ENCODE measurements at places on chromosomes 7 and 10.

DNA sequence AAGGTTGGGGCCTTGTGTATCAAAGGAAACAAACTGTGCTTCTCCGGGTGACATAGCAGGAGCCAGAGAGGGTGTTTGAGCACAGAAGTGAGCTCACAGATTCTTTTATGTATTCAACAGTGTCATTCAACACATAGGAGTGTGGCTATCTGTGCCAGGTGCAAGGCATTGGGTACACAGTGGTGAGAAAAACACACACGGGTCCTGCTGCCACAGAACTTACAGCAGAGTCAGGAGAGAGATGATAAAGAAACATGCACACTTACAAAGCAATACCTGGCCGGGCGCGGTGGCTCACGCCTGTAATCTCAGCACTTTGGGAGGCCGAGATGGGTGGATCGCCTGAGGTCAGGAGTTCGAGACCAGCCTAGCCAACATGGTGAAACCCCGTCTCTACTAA lies 16.3 kb upstream of the ECHDC3 start:
- no peak for DNase-seq

DNA sequence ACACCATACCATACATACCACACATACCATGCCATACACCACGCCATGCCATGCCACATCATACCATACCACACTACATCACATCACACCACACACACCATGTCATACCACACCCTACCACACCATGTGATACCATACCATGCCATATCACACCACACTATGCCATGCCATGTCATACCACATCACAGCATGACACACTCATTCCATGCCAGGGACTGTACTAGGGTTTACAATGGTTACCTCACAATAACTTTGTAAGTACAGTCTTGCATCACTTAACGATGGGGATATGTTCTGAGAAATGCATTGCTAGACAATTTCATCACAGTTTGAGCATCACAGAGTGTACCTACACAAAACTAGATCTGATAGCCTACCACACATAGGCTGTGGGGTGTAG lies 14.5 kb downstream of the PYROXD2 start:
- no peak for DNase-seq

DNA sequence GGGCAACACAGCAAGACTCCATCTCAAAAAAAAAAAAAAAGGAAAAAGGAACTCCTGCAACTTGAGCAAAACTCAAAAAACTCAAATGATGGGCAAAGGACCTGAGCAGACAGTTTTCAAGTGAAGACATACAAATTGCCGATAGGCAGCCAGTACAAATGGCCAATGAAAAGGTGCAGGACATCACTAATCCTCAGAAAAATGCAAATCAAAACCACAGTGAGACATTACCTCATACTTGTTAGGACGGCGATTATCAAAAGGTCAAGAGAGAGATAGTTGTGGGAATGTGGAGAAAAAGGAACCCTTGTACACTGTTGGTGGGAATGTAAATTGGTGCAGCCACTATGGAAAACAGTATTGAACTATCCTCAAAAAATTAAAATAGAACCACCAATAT lies 16.8 kb downstream of the SVOPL start:
- DNase-seq: no peak

DNA sequence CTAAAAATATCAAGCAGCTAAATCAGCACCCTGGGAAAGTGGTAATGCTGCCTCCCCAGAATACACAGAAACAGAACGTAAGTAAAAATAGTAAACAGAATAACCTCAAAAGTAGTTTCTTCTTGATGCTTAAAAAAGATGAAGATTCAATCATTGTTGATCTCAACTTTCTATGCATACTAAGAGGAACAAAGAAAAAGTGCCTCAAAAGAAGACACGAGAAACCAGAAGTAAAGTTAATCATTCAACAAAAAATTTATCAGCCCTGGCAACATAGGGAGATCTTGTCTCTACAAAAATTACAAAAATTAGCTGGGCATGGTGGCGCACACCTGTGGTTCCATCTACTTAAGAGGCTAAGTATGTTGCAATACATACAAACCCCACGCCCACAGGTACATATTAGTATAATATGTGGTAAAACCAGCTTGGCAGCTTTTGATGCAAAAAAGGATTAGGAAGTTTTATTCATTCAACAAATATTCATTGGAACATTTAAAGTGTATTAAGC lies 153.7 kb downstream of the NRBF2 start:
- no peak for DNase-seq

GRCh38 chr7:124349443-124349842 lies 316.6 kb upstream of the TMEM229A start:
- no peak for DNase-seq

DNA sequence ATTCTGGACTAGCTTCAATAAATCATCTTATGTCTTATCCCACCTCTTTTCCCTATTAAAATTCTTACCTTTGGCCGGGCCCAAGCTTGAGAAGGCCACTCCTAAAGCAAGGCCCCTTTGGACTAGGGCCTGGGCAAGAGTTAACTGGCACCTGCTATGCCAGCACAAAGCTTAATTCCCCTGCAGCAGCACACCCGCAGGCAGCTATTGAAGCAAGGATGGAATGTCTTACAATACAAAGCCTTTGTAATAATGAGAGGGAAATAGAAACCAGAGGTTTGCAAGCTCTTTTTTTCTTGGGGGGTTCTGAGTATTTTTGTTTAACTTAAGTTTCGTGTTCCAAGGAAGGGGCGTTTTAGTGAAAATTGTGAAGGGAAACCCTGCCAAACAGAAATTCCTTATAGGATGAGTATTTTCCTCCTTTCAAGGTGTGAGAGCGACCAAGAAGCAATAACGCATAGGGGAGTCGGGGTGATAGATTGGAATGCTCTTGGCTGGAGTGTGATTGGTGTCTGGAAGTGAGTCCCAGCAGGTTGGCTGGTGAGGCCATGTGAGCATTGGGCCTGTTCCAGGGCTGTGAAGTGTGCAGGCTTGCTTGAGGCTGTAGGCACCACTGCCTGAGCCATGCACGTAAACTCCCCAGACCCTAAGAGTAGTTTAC lies 148.5 kb downstream of the KIAA1217 start:
- peak; percentile 52 for DNase-seq

- DNase-seq: peak; percentile 24
Observed at GRCh38 chr7:148941598-148942275, 57.6 kb upstream of the EZH2 start.

DNA sequence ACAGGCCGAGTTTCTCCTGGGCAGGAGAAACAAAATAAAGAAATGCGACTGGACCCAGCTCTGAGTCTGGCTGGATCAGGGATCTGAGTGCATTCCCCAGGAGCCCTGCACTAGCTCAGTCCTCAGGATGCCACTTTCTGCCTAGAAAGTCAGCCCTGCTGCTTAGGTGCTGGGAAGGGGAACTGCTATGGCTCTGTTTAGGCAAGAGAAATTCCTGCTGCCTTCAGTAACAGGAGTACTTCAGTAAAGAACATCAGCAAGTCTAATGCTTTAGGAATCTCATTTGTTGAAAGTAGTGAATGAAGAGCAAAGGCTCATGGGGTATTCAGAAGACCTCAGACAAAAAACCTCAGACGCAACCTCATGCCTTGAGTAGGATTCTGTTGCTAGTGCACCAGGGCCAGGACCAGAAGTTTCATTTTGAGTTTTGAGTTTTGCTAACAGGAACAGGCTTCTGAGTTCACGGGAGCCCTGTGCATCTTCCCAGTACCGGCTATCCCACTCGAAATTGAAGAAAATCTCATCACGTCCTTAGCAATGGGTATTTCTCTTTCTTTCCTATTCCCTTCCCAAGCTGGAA lies 170.8 kb upstream of the CDCA7L start:
- DNase-seq: no peak

- no peak for DNase-seq
Observed at GRCh38 chr10:33106767-33107166, 148.7 kb upstream of the ITGB1 start.

- no peak for DNase-seq
Observed at GRCh38 chr7:27593226-27593625, 69.5 kb downstream of the HIBADH start.

- DNase-seq: no peak
Observed at GRCh38 chr7:80412842-80413241, 99.0 kb downstream of the GNAT3 start.
